ENCODE measurements at places on chromosomes 2 and 18.

GRCh38 chr2:218998414-218999002 is 5.3 kb upstream of the CRYBA2 start:
- no peak for DNase-seq

DNA sequence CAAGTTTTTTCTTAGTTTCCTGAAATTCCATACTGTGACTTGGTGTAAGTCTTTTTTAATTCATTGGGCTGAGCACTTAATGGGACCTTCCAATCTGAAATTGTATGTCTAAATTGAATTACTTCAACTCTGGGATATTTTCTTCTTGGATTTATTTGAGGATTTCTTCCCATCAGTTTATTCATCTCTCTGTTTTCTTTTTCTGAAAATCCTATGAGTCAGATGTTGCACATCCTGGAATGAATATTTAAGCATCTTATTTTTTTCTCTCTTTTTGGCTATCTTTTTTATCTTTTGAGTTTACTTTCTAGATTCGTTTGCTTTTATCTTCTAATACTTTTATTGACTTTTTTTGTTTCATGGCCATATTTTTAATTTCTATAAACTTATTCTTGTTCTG is 55.4 kb upstream of the ACYP2 start:
- no peak for DNase-seq

DNA sequence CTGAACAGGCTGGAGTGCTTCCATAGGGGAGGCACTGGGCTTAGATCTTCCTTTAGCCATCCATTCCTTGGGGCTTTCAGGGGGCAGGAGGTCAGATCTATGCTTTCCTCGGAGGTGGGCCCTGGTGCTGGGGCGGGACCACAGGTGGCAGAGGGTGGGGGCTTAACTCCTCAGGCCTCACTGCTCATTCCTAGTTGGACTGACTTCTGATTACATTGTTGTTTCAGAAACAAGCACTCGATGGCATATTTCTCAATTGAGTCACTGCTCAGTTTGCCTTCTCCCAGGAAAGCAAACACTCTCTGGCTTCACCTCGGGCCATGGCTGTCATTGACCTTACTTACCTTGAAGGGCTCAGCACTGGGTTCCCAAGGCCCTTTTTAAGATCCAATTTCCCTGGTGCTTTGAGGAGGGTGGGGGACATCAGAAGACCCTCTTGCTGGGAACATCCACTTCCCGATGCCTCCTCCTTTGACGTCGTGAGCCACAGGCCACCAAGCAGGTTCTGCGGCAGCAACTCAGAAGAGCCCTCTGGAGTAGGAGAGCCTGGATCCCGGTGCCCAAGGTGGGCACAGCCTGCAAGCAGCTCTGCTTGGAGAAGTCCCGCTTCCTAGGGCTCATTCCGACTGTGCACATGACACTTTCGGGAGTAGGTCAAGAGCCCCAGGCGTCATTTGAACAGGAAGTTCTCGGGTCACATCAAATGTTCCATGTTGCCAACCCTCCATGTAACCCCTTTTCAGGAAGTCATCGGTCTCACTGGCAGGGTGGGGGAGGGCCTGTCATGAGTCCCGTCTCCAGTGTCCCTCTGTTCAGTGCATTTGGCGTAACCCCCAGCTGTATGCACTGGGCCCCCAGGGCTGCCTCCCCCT is 40.6 kb downstream of the SDC1 start:
- DNase-seq = no peak

DNA sequence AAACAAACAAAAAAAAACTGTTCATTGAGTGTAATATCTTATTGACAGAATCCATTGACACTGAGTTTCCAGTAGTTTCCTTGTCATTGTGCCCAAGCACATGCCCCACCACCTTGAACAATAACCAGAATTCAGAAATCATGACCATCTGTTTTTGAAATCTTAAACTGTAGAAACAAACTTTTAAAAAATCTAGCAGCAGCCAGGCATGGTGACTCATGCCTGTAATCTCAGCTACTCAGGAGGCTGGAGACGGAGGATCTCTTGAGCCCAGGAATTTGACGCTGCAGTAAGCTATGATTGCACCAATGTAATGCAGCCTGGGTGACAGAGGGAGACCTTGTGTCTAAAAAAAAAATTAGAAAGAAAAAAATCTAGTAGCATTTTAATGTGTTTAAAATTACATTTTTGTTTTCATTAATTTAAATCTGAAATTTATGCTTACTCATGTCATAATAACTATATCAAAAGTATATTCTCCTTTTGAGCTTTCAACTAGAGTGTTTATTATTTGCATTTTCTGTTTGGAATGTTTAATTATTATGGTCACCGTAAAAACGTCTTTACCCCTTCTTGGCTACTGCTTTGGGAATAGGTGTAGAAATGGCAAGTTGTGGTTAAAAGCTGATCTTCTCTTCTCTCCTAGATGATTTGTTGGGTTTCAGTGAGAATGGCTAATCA is 25.2 kb upstream of the STON1 start:
- no peak for DNase-seq

DNA sequence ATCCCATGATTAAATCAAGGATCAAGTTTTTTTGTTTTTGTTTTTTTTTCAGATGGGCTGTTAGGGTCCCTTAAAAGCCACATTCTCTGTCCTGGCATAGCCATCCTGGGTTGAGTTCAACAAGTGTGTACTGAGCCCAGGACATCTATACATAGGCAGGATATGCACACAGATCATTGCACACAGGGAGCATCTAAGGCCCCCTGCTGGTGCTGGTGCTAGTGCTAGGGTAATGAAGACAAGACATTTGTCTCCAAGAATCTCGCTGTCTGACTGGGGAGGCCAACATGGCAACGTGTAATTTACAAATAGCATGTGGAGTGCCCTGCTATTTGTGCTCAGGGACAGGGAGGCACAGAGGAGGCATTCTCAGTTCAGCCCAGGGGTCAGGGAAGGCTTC is 124.5 kb downstream of the VAPA start:
- DNase-seq = no peak

DNA sequence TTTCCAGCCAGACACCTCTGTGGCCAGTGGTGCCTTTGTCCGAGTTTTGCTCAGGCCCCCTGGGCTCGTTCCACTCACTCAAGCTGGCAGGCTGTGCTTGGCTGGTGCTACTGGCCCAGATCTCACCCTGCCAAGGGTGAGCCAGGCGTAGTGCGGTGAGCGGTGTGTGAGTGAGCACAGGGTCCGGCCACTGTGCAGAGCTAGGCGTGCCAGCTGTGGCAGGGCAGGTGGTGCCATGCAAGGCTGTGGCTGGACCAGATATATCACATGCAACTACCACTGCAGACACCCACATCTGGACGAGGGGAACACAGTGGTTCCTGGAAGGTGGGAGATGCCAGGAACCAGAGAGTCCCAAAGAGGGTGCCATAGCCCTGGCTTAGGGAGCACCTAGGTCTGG is 70.1 kb downstream of the SRBD1 start:
- DNase-seq = no peak

DNA sequence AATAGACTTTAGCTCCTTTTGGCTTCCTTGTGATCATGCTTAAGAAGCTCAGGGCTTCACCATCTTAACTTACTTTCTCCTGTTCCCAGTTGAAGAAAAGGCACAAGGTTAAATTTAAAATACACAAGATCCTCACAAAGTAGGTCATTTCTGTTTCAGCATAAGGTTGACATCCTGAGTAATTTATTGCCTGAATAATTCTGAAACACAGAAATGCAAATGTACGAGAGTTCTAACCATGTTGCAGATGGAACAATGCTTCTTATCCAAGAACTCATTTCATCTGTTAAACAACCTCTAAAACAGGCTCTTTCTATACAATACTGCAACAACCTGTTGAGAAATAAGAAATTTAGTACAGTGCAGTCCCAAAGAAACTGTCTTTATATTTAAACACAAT is 395.2 kb downstream of the BCL11A start:
- DNase-seq = no peak

- DNase-seq = no peak
These were observed 30.9 kb downstream of the TFPI start for GRCh38 chr2:187523325-187523724.
